NCI-H2081 treated with DMSO at 0.1 percent for 48 hours (cell line): ENCODE measurements at places on chromosomes 7 and 10.

DNA sequence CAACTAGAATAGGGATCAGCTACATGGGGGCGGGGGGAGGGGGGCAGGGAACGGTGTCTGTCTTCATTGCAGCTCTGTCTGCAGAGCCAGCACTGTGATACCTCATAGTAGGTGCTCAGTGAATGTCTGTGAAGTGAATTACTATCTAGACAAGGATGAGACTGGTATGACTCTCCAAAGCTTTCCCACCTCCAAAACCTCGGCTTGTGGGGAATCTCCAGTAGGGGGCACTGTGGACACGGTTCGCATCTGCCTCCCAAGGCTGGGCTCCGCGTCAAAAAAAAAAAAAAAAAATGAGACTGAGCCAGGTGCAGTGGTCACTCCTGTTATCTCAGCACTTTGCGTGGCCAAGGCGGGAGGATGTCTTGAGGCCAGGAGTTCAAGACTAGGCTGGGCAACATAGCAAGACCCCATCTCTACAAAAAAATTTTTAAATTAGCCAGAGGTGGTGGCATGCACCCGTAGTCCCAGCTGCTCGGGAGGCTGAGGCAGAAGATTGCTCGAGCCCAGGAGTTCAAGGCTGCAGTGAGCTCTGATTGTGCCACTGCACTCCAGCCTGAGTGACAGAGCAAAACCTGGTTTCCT is 9.6 kb downstream of the TRIM56 start:
- DNase-seq = no peak

GRCh38 chr7:29898301-29898700 is 91.3 kb downstream of the SCRN1 start:
- DNase-seq = no peak

GRCh38 chr7:106344211-106344610 is 59.4 kb upstream of the NAMPT start:
- no peak for DNase-seq

- DNase-seq = no peak
These were observed 186.6 kb downstream of the GRID1 start for GRCh38 chr10:86179961-86180360.

- DNase-seq = no peak
These were observed 846 bp upstream of the ZNF775 start for GRCh38 chr7:150378115-150378852.

- no peak for DNase-seq
These were observed 263.6 kb upstream of the ZMIZ1 start for GRCh38 chr10:78805176-78805575.
